Stimulated activated CD4-positive, alpha-beta T cell treated with anti-CD3 and anti-CD28 coated beads, Interleukin-2, amount 100 ng/mL, for 48 hours (primary cell): ENCODE measurements at places on chromosomes 2 and 18.
A peak's percentile ranks its signal among the peaks of the same experiment; 100 is the strongest.

DNA sequence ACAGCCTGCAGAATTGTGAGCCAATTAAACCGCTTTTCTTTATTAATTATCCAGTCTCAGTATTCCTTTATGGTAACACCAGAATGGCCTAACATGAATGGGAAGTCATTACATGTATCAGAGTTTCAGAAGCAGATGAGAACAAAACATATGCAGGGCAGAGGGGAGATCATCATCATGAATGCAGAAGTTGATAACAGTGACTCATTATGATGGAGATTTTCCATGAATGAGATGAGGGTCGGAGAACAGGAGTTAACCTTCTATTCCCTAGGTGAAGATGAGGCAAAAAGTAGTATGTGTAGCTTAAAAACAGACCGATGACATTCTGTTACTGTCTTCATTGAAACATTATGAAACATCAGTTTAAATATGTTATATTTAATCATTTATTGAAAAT is 59.5 kb upstream of the PPM1B start:
- DNase-seq = no peak

DNA sequence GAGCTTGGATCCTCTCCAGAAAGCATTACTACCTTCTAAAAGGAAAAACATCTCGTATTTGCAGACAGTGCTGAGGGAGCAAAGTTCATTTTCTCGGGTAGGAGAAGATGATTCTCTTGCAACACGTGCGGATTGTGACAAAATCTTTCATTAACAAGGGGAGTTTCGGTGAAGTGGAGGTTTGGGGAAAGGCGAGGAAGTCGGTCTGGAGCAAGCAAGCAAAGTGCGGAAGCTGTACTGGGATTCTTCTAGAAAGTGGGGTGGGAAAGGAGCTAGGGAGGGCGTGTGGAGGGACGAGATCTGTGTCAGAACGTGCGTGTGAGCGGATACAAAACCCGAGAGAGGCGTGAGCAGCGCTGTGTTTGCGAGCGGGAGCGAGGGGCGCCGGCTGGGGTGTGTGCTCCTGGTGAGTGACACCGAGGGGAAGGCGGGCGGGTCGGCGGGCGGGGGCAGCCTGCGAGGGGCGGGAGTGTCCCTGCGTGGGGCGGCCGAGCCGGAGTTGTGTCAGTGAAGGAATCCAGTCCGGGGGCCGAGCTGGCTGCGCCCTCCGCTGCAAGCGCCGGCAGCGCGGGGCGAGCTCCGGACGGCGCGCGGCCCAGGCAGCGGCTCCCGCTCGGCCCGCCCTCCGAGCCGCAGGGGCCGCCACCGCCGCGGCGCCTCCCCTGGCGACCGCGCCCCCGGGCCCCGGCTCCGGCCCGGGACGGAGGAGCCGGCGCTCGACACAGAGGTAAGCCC is at the start of gene SPATS2L:
Gene SPATS2L, plus strand, starts transcription at position 498 of the 735 bp plus-strand sequence. CDS start 82,552 bp downstream, outside the sequence.
- DNase-seq = peak; percentile 47

DNA sequence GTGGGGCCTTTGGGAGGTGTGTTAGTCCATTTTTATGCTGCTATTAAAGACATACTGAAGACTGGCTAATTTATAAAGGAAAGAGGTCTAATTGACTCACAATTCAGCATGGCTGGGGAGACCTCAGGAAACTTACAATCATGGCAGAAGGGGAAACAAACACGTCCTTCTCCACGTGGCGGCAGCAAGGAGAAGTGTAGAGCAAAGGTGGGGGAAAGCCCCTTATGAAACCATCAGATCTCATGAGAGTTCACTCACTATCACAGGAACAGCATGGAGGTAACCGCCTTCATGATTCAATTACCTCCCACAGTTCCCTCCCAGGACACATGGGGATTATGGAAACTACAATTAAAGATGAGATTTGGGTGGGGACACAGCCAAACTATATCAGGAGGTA is 187.1 kb upstream of the OSR1 start:
- DNase-seq = no peak

DNA sequence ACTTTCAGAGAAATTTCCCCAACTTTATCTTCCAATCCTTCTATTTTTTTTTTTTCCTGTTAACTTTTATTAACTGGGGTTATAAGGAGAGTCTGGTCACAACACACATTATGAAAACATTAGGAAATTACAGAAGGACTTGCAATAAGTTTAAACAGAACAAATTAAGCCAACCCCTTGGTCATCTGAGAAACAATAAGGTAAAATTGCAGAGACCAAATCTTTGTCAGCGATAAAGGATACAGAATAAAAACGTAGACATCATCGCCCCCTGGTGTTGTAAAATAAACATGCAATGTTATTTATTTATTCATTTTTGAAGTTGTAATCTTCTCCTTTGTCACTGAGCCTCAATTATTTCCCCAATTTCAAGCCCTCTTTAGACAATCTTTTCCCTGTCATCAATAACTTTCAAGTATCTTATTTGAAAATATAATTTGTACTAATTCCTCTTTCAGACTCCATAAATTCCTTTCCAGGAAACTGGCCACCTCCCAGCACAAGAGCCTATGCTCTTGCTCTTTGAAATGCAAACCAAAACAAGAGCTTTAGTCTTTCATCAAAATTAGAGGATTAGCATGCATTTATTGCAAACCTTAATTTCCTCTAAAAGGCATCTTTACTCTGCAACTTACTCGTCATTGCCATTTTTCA is 19.5 kb downstream of the G6PC2 start:
- DNase-seq = no peak
